Hair follicular keratinocyte (primary cell): ENCODE measurements at places on chromosomes 2 and 18. TPM values are rescaled to one million over a fixed set of nuclear protein-coding genes. Genes with fewer than 3 reads are reported as not detected.

Gene ZRANB3
- total RNA-seq: 4.2 and 10.5 TPM in 2 replicates

Gene NEURL3
- total RNA-seq: not detected in 2 replicates

Gene LHCGR
- not detected in 2 replicates for total RNA-seq

Gene RSAD2
- not detected in 2 replicates for total RNA-seq

Gene GORASP2
- total RNA-seq: 76.4 and 81.0 TPM in 2 replicates

Gene FAM237A
- not detected in 2 replicates for total RNA-seq

Gene CMPK2
- total RNA-seq: 0.19 and 0.39 TPM in 2 replicates

Gene TYMS
- total RNA-seq: 12.8 and 32.8 TPM in 2 replicates

Gene ANKMY1
- 3.5 and 6.1 TPM in 2 replicates for total RNA-seq

Gene PROC
- 0.16 and 0.19 TPM in 2 replicates for total RNA-seq

Gene PSTPIP2
- total RNA-seq: 21.1 and 22.7 TPM in 2 replicates

Gene EFHD1
- total RNA-seq: not detected in 2 replicates

Gene GLB1L
- total RNA-seq: 8.0 and 10.2 TPM in 2 replicates

Gene CNDP2
- total RNA-seq: 73.9 and 135 TPM in 2 replicates

Gene EPB41L3
- total RNA-seq: 0.15 TPM in 1 of 2 replicates, not detected in the other

Gene CNGA3
- not detected in 2 replicates for total RNA-seq

Gene UCN
- total RNA-seq: 0.23 and 2.1 TPM in 2 replicates

Gene COL3A1
- total RNA-seq: 1.5 and 19.3 TPM in 2 replicates

Gene GAL3ST2
- not detected in 2 replicates for total RNA-seq

Gene TXNDC9
- 63.2 and 66.8 TPM in 2 replicates for total RNA-seq

Gene RND3
- 38.7 and 48.9 TPM in 2 replicates for total RNA-seq

Gene NDC80
- 9.5 and 28.4 TPM in 2 replicates for total RNA-seq

Gene EPC2
- 4.4 and 4.9 TPM in 2 replicates for total RNA-seq

Gene BCL11A
- total RNA-seq: 4.6 and 5.2 TPM in 2 replicates

Gene RAB31
- 25.5 and 30.4 TPM in 2 replicates for total RNA-seq

Gene SRD5A2
- not detected in 2 replicates for total RNA-seq

Gene ZNF514
- total RNA-seq: 4.8 and 6.2 TPM in 2 replicates

Gene NOL4
- total RNA-seq: 1.9 TPM in 1 of 2 replicates, not detected in the other

Gene SLC4A5
- total RNA-seq: not detected in 2 replicates

Gene PLB1
- total RNA-seq: 1.3 and 1.4 TPM in 2 replicates

Gene CHRNG
- total RNA-seq: not detected in 2 replicates

Gene CRYBA2
- not detected in 2 replicates for total RNA-seq

Gene CHRND
- total RNA-seq: not detected in 2 replicates

Gene CLEC4F
- total RNA-seq: not detected in 2 replicates

Gene LBX2
- 0.65 and 1.2 TPM in 2 replicates for total RNA-seq

Gene REG3A
- total RNA-seq: not detected in 2 replicates

Gene RETSAT
- 47.9 and 54.3 TPM in 2 replicates for total RNA-seq

Gene DCDC2C
- total RNA-seq: not detected in 2 replicates

Gene SNORC
- total RNA-seq: 0.04 and 1.2 TPM in 2 replicates

Gene IL36G
- total RNA-seq: 5.0 and 9.3 TPM in 2 replicates

Gene TUBA3D
- total RNA-seq: not detected in 2 replicates
